Islet precursor cell (in vitro differentiated cells): ENCODE measurements at places on chromosomes 6 and 20.

DNA sequence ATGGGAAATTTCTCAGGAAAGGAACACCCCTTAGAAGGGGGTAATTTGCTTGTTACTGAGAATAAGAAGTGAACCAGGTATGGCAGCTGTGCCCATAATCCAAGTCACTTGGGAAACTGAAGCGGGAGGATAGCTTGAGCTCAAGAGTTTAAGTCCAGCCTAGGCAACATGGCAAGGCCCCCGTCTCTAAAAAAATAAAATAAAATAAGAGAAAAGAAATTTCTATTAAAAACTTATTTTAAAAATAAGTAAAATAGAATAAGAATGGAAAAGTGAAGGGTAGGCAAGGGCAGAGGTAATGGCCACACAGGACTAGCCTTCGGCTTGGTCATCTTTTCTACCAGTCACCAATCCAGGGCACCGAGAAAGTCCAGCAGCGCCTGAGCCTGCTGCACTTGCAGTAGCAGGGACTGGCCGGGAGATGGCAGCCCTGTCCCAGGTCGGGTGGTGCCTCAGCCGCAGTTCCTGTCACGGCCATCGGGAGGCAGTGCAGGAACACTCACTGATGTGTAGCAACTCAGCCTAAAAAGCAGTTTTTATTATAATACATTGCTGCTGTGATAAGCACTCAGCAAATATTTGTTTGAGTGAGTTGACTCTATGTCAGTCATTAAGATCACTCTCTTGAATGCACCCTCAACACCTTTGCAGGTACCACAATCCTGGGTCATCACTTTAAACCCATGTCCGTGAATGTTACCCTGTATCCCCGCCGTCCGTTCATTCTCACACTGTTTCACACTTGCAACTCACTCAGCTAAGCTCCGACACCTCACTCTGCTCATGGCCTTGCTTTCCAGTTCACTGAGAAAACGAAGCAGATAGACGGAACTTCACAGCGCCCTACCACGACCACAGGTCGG is 23.2 kb upstream of the GCM1 start:
- DNase-seq = peak; percentile 91

DNA sequence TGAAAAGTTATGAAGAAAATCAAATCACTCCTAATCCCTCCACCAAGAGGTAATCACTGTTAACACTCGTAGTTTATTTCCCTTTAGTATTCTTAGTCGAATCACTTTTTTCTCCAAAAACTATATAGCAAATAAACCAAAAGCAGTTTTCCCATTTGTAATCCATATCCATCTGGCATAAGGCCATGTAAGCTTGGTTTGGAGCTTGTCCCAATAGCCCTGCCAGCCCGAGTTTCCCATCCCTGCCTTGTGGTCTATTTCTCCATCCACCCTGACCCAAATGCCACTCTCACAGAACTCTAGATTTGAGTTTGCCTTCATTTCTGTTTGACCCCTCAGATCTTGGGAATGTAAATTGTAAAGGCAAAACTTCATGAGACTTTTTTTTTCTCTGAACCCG is 71.8 kb upstream of the DSP start:
- no peak for DNase-seq

- no peak for DNase-seq
Observed at GRCh38 chr20:8155812-8156211, 23.7 kb downstream of the PLCB1 start.

DNA sequence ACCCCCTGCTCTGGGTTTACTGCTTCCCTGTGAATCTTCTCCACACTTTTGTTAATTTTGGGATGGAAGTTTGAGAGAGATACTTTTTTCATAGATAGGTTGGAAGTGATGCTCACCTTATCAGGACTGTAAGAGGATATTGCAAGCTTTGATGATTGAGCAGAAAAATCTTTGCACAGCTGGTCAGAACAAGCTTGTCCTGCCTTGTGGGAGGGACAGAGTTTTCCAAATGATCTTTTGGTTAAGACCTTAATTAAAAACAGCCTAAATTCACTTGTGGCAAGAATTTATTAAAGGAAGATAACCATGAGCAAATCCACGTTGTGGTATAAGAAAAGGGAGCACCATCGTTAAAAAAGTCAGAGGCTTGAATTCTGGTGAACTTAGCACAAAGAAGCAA is 32.2 kb downstream of the E2F3 start:
- DNase-seq = no peak

- no peak for DNase-seq
Observed at GRCh38 chr20:3755814-3756480, 11.6 kb downstream of the ADISSP start.

DNA sequence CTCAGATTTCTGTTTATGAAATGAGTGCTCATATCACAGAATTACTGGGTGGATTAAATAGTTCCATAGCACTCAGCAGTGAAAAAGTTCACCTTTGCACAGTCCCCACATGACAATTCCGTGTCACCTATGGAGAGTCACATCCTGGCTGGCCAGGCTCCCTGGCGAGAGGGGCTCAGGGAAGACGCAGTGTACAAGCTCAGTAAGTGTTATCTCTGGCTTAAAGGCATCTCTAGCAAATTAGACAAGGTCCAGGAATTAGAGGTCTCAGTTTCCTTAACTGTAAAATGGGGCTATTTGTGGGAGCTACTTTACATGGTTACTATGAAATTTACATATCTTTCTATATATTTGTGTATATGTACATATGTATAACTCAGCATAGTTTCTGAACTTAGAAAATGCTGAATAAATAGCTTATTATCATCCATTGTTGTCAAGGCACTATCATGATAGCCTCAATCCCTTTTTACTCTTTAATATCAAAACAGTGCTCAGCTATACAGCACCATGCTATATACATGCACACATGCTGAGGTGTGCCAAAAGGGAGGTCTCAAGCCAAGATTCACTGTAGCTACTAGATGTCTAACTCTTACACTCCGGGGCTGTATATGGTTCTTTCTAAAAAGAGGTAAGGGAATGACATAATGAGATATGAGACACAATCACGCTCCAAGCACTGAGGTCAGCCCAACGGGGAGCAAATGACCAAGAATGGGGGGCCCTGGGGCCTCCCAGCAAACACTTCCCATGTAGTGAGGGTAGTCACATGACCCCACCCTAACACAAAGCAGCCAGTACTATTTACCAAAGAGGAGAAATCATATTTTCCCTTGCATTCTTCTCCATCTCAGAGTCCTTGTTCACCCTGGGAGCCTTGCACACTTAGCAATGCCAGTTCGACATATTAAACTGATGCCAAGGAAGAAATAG is 59.4 kb downstream of the SLC22A23 start:
- no peak for DNase-seq

DNA sequence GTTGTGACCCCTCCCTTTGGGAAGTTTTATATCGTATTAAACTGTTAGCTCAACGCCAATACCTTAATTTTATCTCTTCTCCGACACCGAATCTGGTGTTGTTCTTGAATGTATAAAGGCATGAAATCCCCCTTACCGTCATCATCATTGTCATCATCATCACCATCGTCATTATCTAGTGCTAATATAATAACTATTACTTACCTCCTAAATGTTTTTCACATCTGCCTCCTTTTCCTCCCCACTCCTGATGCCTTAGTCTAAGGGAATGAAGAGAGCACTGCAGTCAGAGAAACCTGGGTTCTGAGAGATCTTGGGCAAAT is 677 bp upstream of the ZBTB24 start:
- DNase-seq = no peak

- DNase-seq = no peak
Observed at GRCh38 chr6:157759028-157759427, 64.0 kb upstream of the SNX9 start.

GRCh38 chr20:43187476-43188233 is 2.1 kb downstream of the PTPRT start:
- DNase-seq = peak; percentile 84
